NCI-H1105 treated with DMSO at 0.1 percent for 48 hours (cell line): ENCODE measurements at places on chromosomes 2 and 18.

- DNase-seq, result no peak
Observed at GRCh38 chr2:106106622-106107508, 87.2 kb downstream of the UXS1 start.

- DNase-seq, result no peak
Observed at GRCh38 chr18:52570975-52571374, 231.0 kb downstream of the DCC start.

GRCh38 chr18:42977982-42978637 lies 137.4 kb downstream of the RIT2 start:
- DNase-seq, result no peak

DNA sequence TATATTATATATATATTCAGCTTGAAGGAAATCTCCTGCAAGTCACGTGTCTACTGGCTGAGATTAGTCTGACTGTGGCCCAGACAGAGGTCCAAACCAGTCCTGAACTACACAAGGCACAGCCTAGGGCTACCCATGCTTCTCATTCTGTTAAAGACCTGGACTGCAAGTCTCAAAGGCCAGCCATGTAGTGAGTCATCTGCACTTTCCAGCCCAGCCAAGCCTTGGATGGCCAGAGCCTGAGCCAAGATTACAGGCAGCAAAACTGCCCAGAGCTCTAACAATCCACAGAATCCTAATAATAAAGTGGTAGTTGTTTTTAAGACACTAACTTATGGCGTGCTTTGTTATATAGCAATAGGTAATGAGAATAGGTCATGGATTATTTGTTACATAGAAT lies 259.6 kb downstream of the SS18 start:
- no peak for DNase-seq

DNA sequence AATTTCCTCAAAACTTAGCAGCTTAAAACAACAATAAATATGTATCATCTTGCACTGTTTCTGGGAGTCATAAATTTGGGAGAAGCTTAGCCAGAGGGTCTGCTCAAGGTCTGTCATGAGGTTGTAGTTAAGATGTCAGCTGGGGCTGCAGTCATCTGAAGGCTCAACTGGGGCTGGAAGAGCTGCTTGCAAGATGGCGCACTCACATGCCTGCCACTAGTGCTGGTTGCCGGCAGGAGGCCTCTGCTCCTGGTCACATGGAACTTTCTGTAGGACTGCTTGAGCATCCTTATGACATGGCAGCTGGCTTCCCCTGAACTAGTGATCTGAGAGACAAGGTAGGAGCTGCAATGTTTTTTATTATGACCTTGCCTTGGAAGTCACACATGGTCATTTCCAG lies 215.5 kb upstream of the HAAO start:
- DNase-seq, result no peak

- DNase-seq, result peak; percentile 94
Observed at GRCh38 chr2:138433995-138434951, 67.3 kb upstream of the SPOPL start.

DNA sequence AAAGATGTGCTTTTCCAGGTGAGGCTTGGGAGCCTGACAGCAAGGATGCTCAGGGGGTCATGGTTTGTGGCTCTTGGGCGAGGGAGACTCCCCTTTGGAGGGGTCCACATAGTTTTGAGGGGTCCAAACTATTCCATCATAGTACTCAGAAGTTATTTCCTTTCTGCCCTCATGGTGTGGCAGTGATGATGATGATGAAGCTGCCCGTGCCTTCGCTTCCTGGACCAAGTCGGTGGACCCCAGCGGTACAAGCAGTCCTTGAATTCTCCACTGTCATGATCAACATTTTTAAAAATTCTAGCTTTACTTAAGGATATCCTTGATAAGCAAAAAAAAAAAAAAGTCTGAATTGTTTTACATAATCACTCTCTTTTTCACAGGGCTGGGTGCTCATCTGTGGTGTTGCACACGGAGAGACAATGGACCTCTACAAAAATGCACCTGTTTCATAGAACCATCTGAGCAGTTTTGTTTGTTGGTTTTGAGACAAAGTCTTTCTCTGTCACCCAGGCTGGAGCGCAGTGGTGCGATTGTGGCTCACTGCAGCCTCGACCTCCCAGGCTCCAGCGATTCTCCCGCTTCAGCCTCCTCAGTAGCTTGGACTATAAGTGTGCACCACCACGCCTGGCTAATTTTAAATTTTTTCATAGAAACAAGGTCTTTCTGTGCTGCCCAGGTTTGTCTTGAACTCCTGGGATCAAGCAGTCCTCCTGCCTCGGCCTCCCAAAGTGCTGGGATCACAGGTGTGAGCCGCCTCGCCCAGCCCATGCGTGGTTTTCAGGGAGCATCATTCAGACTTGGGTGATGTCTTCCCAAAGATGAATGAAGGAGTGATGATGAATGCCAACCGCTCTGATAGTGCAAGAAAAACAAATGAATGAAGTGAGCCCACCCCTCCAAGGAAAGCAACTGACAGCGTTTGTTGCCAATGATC lies 271.4 kb upstream of the HDAC4 start:
- DNase-seq, result no peak

DNA sequence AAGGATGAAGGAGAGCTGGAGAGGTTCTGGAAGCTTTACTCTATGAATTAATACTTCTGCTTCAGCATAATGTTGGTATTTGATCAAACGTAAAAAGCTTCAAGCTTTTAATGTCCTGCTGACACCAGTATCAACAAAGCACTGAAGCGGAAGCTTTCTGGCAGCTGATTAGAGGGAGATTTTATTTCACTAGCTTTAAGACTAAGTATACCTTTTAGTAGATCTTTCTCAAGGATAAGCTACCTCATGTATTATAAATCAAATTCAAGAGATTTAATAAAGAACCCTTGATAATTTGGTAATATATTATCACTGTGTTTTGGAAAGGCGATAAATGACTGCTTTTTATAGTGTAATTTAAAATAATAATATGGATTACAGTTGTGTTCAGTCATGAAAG lies 128.0 kb upstream of the CD302 start:
- DNase-seq, result no peak

DNA sequence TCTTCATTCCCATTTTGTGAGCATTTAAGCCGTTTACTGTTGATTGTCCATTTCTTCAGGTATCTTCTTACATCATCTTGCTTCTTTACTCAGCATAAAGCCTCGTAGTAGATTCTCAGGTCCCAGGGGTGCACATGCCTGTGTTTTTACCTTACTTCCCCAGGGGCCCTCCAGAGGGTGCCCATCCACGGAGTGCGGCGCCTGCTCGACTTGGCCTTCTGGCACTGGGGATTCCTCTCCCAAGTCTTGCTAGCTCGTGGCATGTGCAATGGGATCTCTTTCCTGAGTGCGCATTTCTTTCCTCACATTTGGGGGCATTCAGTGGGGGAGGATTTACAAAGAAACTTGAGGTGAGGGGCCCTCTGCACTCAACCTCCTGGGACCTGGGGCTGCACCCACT lies 148.1 kb downstream of the AGAP1 start:
- DNase-seq, result no peak

DNA sequence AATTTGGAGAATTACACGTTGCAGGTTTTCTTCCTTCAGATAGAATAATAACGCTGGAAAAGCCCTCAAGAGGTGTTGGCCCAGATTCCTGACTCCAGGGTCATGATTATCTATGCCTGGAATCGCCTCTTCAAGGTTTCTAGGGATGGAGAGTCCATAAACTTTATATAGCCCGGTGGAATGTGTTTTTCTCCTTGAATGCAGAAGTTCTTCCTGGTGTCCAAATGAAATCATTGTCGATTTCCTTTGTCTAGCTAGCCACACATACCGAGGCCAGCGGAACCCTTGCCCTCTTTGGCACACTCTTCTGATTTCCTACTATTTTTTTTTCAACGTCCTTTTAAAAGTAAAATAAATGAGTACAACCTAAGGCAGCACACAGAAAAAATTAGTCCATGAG lies 117.8 kb downstream of the PID1 start:
- no peak for DNase-seq

GRCh38 chr2:12982149-12982584 lies 265.4 kb downstream of the TRIB2 start:
- no peak for DNase-seq

DNA sequence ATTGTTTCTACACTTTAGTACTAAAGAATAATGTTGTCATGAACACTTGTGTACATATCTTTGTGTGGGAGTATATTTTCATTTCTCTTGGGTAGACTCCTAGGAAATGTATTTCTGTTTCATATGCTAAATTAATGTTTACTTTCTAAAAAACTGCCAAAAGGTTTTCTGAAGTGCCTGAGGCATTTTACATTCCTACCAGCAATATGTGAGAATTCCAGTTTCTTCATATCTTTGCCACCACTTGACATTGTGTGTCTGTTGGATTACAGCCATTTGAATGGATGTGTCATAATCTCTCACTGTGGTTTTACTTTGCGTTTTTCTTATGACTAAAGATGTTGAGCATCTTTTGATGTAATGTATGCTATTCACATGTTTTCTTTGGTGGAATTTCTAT lies 428.2 kb upstream of the KCNH7 start:
- DNase-seq, result no peak

- DNase-seq, result no peak
Observed at GRCh38 chr2:222833410-222833809, 27.4 kb upstream of the ACSL3 start.

DNA sequence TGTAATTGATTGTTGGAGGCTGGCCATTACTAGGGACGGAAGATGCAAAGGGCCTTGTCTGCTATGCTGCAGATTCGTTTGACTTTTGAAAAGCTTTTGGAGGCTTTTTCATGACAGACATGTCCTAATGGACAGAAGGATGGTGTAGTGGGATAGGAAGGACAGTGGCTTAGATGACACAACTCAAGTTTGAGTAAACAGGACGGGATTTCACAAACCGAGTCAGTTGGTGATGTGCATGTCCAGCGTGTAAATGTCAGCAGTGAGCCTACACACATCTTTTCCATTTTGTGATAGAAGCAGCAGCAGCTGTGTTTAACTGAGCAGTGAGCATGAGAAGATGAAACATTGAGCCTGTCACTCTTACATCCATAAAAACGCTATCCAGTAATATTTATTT lies 76.0 kb downstream of the NCK2 start:
- no peak for DNase-seq

DNA sequence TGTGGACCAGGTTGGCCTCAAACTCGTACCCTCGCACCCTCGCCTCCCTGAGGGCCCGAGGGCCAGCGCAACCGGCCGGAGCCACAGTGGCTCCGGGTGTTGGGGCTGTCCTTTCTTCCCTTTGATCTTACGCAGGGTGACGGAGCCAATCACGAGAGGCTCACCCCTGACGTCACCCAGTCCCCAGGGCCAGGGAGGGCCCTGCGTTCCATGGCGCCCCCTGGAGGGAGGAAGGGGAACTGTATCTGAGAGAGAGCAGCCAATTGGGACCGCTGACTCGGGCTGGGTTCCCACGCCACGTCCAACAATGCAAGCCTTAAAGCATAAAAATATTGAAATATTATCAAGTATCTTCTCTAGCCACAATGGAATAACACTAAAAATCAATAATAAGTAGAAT lies 432.8 kb upstream of the LRRTM4 start:
- no peak for DNase-seq

DNA sequence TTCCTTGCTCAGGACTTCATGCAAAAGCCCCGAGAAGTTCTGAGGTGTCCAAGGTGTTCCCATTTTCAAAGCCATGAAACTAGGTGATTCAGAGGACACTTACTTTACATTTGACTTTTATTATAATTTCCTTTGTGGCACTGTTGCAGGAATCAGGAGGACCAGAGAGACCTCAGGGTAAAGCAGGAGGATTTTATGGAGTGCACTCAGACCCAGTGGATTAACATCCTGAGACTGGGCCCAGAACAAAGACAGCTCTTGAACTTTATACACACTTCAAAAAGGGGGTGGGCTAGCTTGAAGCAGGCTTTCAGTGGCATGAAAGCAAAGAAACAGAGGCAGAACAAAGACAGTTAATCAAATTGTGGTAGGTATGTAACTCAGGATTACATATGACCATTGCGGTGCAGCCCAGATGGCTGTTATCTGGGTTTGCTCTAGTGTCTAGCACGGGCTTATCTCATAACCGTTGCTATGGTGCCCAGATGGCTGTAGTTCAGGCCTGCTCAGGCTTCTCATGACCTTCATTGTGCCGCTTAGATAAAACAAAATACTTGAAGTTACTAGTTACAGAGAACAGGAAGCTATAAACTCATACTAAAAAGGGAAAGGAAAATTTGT lies 39.4 kb downstream of the TMEM182 start:
- DNase-seq, result no peak

DNA sequence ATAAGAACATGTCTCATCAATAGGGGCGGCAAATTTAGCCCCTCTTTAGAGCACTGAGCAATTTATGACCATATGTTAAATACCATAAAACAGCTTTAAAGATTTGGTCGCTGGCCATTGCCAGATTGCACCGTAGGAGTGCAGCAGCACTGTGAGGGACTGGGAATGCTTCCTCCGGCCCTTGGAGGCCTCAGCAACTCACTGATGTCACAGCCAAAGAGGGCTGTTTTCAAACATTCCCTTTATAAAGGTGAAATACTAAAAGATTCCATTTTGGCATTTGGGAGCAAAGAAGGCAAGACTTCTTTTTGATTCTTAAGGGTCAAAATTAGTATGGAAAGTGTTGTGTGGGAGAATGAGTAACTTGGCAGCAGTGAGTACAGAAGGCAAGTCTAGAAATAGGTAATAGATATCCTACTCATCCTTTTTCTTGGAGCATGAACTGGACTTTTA lies 63.7 kb downstream of the BABAM2 start:
- DNase-seq, result no peak

DNA sequence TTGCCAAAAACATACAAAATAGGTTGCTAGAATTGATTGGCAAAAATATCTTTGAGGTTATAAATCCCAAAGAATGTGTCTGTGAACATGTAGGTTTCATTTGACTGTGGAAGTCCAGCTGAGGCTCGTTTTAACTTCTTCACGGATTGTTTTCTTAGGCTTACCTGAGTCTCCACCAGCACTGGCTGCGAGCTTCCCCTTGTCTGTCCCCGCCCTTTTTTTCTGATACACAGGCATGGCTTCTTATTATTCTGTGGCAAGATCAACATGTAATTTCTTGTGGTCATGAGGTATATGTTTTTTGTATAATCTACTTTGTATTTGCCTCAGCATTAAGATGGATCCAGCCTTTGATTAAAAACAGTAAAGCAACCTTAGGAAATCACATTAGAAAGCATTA lies 7.2 kb upstream of the SLC40A1 start:
- DNase-seq, result no peak

DNA sequence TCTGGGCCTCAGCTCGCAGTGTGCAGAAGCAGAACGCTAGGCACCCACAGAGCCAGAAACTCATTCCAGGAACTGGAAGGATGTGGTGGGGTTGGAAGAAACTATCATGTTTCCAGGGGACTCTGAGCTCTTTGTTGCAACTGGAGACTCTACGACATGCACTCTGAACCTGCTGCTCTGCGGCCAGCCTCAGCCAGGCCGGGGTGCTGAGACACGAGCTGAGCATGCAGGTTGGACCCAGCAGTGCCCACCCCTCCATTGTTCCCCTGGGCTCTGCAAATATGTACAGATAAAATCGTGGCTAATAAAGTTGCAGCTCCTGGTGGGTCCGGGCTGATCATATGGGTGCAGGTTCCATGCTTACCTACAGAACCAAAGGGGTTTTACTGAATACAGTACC lies 37.6 kb upstream of the ARL4C start:
- DNase-seq, result no peak
